MCF 10A (cell line): ENCODE measurements at places on chromosomes 3 and 15.

GRCh38 chr3:32873531-32874130, 55.8 kb downstream of the TRIM71 start:
- peak; percentile 18 for DNase-seq

GRCh38 chr3:187086831-187087230, 52.5 kb downstream of the RPL39L start:
- DNase-seq = no peak

- no peak for DNase-seq
These were observed 23.7 kb upstream of the TBC1D21 start for GRCh38 chr15:73849641-73850040.

DNA sequence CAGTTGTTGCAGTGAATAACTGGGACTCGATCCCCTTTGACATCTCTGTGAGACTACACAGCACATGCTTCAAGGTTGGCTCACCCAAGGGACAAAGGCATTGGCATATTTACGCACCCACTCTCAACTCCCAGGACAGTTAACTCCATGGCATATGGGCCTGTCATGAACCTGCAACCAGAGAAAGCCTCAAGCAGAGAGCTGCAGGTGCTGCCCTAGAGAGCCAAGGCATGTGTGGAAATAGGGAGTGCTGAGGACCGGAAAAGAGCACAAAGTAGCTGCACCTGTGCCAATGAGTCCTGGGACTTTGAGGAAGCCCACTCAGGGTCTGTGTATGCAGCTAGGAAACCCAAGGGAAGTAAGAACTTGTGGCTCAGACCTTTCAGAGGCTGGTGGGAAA, 32.9 kb upstream of the SLC24A5 start:
- DNase-seq = no peak

GRCh38 chr3:101926594-101927105, 77.3 kb downstream of the NFKBIZ start:
- DNase-seq = peak; percentile 59

DNA sequence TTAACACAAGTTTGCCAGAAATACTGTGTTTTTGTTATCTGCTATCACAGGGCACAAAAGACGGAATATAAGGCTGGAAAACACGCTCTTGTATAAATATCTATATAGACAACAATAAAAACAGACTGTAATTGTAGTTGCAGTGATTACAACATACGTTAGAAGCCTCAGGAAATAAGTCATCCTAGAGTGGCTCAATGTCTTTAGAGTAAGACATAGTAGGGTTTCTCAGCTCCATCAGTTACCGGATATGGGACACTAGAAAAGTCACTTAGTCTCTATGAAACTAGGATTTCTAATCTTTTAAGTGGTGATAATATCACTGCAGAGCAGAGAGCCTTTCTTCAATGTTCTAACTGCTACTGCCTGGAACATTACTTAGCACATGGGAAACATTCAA, 208.8 kb downstream of the STAG1 start:
- peak; percentile 67 for DNase-seq

DNA sequence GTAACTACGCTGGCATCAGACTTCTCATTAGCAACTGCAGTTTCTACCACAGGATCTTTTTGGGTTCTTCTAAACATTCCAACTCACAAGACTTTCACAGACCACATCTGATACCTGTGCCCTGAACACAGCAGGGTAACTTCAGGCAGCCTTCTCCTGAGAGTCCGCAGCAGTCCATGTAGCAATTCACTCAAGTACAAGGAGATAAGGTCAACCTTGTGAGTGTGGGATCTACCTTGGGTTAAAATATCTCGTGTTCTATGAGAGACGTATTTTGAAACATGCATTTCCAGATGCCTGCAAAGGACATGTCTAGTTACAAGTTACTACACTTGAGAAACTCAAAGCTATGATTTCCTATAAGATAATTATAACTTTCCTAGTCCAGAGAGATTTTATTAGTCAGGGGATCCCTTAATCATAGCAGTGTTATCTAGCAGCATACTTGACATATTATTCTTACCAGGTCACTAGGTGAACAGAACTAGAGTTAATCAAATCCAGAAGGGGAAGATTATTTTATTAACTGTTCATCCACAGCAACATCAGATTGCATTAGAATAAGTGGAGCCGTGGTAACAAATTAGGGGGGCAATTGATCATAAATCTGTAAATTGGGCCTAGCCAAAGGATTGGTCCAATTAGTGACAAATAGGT, 66.4 kb downstream of the ASTE1 start:
- no peak for DNase-seq

DNA sequence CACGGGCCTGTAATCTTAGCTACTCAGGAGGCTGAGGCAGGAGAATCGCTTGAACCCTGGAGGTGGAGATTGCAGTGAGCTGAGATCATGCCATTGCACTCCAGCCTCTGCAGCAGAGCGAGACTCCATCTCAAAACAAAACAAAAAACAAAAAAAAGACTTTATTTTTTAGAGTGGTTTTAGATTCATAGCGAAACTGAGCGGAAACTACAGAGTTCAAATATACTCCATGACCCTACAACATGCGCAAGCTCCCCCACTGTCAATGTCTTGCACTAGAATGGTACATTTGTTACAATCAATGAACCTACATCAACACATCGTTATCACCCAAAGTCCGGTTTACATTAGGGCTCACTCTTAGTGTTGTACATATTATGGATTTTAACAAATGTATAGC, 2.2 kb upstream of the CRTAP start:
- no peak for DNase-seq

DNA sequence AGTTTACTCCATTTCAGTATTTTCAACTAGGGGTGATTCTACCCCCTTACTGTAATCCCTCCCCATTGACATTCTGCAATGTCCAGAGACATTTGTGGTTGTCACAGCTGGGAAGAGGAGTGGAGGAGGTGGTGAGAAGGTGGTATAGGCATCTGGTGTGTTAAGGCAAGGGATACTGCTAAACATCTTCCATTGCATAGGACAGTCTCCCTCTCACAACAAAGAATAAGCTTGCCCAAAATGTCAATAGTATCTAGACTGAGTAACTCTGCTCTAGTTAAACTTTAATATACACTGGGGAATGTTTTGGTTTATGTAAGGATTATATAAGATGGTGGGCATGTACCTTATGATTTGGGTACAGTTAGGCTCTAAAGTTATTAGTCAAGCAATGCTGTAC, 737.6 kb downstream of the ROBO1 start:
- no peak for DNase-seq

- no peak for DNase-seq
These were observed 953.0 kb downstream of the VGLL3 start for GRCh38 chr3:86037916-86038315.
